ENCODE measurements at places on chromosomes 2 and 18.
A peak's percentile ranks its signal among the peaks of the same experiment; 100 is the strongest.

GRCh38 chr2:170369894-170370293 is 191.9 kb downstream of the MYO3B start:
- DNase-seq: no peak

DNA sequence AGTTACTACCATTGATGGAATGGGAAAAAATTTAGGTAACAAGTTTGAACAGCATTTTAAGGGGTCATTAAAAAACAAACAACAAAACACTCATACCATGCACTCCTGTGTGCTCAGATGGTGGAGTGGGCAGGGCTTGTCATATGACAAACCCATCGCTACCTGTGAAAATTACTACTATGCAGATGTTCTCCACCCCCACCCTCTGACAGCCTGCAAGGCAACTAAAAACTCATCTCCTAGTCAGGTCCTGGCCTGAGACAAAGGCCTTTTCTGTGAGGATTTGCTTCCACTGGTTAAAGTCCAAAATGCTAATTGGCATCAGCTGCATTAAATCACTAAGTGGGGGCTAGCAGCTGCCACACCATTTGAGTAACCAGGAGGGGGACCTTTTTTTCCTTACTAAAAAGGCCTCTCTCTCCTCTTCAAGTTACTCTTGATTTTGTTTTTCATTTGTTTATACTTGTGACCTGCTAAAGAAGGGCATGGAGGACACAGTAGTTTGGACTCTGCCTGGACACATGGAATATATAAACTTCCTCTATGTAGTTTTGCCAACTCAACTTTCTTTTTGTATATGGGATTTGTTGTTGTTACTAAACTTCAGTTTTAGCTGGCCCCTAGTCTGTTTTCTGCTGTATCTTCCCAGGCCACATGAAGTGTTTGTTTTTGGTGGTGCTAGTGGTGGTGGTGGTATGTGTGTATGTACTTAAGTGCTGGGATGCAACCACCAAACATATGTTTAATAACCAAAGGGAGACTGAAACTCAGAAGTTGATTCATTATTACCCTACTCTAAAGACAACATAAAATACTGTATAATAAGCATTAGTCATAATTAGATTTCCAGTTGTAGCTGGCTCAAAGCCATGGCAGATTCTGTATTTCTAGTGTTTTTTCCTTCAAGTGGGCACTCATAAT is 121.3 kb downstream of the MAP4K4 start:
- no peak for DNase-seq

DNA sequence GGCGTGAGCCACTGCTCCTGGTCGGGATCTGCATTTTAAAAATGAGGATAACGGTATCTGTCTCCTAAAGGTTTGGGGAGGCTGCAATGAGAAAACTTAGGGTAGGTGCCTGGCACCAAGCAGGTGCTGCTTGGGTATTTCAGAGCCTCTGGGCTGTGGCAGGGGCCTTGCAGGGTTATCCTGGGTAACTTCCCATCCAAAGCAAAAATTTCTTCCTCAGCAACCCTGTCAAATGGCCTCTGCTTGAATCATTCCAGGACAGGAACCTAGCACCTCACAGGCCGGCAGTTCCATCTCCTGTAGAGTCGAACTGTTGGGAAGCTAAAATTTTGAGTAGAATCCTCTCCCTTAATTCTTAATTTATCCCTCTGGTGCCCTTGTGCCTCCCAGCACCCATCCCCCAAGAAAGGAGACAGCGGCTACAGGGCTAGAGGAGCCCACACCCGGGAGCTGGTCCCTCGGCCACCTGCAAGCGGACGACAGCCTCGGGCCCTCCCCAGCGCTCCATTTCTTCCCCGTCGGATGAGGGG is 868 bp downstream of the CGREF1 start:
- no peak for DNase-seq

- DNase-seq: peak; percentile 40
Measured at GRCh38 chr2:158457092-158457825, 507 bp downstream of the PKP4 start.

- DNase-seq: no peak
Measured at GRCh38 chr2:232132181-232132580, 170.7 kb downstream of the DIS3L2 start.

DNA sequence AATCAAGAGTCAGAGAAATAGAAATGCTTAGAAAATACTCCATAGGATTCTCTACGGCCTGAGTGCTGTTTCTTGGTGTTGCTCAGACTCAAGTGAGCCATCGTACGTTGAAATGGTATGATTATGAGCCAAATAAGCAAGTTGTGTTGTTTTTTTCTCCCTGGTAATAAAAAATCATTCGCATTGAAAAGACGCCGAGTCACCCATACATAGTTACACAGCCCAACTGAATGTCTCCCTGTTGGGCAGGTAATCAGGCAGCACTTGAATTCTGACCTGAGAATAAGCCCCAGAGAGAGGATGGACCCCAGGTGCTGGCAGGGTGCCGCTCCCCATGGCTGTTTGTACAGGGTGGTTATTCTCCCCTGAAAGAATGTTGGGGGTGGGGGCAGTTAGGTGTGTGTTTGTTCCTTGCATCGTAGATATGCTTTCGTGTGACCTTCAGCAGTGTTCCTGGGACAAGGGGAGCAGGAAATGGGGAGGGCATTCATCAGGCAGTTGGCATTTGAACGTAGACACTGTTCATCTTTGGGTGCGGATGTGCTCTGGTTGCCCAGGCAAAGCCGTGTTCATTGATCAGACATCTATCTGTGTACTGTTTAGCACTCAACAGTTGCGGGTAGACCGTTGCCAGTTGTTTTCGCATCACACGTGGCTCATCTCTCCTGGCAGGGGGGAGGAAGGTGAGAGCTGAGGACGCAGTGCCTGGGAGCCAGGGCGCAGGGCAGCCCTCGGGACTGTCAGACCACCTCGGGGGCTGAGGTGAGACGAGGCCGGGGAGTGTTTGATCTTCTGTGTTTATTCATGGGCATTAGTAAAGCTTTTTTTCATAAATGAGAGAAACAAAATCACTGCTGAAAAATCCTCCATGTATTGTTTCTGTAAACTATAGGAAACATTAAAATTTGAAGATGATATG is 27.3 kb downstream of the MTCL1 start:
- DNase-seq: no peak

DNA sequence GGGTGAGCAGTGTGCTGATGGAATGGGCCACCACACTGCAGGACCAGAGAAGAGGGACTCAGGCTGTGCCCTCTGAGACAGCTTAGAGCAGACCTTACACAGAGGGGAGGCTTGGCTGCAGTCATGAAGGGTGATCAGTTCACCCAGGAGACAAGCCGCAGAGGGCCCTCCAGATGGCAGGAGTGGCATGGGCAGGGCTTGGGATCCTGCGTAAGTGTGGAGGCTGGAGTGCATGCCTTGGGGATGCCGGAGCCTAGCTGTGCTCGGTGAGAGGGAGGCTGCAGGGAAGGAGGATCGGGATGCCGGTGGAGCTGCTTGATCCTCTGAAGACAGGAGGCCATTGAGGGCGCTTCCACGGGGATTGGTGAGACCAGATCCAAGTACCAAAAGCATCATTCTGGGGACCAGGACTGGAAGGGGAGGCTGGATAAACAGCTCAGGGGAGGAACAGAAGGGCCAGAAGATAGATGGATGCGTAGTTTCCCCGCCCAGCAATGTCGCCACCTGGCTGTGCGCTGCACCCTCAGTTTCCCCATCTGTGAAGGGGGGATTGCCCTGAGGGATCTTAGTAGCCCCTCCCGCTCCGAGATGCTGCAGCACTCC is 163.4 kb downstream of the INHBB start:
- DNase-seq: no peak

- DNase-seq: no peak
Measured at GRCh38 chr18:3081584-3081991, 68.6 kb upstream of the LPIN2 start.

DNA sequence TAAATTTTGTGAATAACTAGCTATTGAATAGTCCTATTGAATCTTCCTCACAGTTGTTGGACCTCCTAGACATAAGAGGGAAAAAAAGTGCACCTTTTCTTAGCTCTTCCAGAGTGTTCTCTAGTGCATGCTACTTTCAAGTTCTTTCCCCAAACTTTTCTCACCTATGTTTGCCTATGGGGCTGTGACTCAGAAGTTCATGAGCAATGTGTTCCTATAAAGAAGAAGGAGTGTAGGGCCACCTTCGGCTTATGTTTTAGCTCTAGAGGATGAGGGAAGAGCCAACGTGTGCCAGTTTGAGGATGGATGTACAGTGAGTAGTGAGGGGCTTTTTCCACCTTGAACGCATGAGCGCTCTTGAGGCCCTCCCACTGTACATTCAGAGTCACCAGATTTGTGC is 27.0 kb upstream of the HNMT start:
- no peak for DNase-seq

DNA sequence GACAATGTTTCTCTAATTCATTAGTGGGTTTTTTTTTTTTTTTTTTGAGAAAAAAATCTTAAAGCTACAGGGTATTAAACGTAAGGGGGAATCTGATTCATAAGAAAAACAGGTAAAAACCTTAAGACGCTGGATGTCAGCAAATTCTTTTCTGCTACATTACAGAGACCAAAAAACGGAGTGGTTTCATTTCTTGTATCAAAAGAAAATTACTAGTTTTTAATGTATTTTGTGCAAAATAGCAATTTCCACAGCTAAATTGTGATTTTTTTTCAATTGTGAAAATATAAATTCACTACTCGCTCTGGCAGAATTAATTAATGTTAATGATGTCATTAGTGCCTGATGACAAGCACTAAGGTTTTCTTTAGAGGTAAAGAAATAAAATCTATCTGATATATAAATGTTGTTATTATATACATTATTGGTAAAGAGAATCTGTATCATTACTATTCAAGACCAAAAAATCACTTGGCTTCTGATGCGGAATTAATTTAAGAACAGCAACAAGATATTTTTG is 9.9 kb downstream of the OTX1 start:
- no peak for DNase-seq

GRCh38 chr18:62186499-62186773 is 420 bp downstream of the PIGN start:
- no peak for DNase-seq

DNA sequence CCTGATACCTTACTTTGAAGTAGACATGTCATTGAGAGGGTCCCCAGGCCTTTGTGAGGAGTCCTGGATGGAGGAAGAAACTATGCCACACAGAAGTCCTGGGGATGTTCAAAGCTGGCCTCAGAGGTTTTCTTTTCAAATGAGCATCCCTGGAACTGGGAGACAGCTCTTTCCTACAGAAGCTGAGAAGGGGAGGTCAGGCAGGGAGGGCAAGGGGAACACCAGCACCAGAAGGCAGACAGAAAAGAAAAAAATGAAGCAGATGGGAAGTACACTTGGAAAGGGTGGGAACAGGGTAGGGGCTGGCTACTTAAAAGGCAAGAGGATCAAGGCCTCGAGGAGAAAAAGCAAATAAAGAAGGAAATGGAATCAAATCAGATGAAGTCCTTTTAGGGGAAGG is 120.0 kb downstream of the FMNL2 start:
- no peak for DNase-seq

DNA sequence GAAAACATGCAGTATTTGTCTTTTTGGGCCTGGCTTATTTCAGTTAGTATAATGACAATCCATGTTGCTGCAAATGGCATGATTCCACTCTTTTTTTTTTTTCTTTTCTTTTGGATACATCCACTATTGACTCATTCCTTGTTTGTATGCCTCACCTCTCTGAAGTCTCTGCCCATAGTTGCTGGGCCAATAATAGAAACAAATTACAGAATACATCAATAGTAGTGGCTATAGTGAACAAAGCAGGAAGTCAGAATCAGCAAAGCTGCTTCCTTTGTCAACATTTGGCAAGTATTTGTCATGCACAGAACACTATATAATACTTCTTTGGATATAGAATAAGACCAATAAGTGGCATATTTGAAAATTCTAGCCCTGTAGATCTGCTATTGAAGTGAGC is 609.7 kb downstream of the STK39 start:
- no peak for DNase-seq

DNA sequence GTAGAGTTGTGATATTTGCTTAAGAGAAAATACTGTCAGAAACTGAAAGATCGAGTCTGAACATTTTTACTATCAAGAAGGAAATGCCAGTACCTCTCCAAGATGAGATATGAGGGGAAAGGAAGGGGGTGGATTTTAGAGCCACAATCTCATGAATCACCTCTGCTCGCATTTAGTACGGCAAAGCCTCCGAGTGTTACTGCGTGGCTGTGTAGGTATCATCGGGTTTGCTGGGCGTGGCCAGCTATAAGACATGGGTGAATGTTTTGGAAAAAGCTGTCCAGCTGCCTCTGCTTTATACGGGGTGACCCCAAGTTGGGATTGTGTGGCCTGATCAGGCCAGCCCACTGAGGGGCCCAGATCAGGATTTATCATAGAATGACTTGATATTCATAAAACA is 826.4 kb downstream of the SOCS6 start:
- no peak for DNase-seq

DNA sequence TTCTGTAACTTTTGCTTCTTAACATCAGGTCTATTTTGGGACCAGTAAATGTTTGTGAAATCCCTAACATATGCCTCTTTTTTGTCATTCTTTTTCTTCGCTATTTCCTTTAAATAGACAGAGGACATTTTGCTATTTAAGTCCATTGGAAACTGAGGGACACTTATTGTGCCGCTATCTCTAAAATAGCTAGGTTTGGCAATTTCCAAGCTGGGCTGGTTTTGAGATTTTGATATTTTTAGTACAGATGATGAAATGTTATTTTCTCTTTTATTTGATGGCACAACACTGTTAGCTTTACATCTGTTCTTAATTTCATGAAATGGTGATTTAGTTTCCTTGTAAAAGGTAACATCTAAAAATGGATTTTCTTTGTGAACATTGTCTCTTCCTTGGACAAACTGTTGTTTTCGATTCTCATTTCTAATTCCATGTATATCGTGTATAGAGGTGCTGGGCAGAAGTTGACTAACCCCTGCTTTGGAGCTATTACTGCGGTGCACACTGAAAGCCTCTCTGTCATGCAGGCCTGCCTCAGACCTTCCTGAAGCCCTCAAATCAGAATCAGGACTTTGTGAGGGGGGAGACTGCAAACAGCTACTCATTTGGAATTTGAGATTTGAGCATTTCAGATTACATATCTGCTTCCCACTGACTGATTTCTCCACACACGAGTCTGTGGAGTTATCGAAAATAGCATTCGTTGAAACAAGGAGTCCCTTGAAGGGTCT is 594 bp downstream of the RAD51AP2 start:
- DNase-seq: no peak

DNA sequence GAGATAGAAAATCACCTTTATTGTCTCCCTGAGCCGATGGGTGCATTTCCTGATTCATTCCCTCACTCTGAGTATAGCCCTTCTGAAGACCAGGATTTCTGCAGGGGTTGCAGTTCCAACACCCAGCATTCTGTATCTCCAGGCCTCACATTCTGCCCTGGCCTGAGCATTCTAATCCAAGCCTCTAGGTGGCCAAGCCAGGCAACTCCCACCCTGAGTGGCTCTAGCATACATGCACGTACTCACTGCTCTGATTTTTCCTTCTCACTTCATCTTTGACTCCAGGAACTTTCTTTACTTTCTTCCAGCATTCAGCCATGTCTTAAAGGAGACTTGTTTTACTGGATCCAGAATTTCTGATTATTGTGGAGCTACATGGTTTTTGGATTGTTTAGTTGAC is 100.7 kb upstream of the STK39 start:
- DNase-seq: no peak

- peak; percentile 39 for DNase-seq
Measured at GRCh38 chr2:128304715-128305554, 13.7 kb downstream of the HS6ST1 start.

All from HS-5 (cell line).